ENCODE measurements at places on chromosomes 4 and X. TPM values are rescaled to one million over a fixed set of nuclear protein-coding genes. Genes with fewer than 3 reads are reported as not detected.

NAP1L2 gene
- 0.38 TPM for polyA plus RNA-seq

PRRG1 gene
- polyA plus RNA-seq: not detected

CTPS2 gene
- polyA plus RNA-seq: 4.5 TPM

KIAA1210 gene
- not detected for polyA plus RNA-seq
